A673 (cell line): ENCODE measurements at places on chromosomes 1 and 21. TPM values are rescaled to one million over a fixed set of nuclear protein-coding genes. Genes with fewer than 3 reads are reported as not detected.

DNA sequence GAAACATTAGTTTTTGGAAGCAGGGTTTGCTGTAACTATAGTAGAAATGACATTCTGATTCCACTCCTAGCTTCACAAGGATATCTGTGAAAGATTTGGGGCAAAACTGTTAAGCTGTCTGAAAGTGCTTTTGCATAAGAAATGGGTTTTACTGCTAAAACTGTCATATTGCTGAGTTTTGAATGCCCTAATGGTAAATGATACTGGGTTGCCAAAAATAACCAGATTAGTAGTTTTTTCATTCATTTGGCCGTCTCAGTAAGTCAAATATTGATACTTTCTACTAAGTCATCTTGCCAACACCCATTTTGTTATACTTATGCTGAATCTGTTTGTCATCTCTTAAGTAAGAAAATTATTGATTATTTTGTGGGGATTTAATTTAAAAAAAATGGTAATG is 399 bp upstream of the PTPRC start:
- no peaks in the 10 kb centered on the region for H3K27me3 ChIP-seq
- no peak overlapping the region for H3K27ac ChIP-seq
- H3K4me3 ChIP-seq: no peak overlapping the region
- DNase-seq: no peak
- H3K36me3 ChIP-seq: no peaks in the 10 kb centered on the region

DNA sequence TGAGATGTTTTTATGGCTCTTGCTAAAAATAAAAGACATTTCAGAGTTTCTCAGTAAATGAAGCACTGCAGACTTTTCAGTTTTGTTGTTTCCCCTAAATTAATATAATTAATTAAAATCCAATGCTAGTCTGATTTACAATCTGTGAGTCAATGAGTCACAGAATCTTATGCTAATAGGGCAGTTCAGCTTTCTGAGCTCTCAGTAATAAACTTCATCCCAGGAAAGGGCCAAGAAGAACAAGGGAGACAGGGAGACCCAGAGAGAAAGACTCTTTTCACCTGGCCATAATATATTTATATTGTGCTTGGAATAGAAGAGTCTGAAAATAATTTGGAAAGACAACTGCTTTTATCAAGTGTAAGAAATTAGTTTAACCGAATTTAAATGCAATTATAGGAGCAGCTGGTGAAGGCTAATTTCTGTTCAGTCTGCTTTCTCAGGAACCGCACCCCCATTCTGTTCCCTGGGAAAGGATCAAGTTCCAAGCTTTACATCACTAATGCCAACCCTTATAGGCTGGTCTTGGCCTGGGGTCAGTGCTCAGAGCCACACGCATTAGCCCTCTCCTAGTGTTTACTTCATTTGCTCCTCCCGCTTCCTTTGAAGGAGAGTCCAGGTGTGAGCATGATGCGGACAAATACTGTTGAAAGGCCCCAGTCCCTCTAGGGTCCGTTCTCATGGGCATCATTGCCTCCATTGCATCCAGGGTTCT is 145.6 kb downstream of the ZBTB18 start:
- no peaks in the 10 kb centered on the region for H3K36me3 ChIP-seq
- DNase-seq: no peak
- H3K4me3 ChIP-seq: no peak overlapping the region
- H3K27ac ChIP-seq: no peak overlapping the region
- H3K27me3 ChIP-seq: no peaks in the 10 kb centered on the region
- no peaks in the 10 kb centered on the region for H3K4me1 ChIP-seq

DNA sequence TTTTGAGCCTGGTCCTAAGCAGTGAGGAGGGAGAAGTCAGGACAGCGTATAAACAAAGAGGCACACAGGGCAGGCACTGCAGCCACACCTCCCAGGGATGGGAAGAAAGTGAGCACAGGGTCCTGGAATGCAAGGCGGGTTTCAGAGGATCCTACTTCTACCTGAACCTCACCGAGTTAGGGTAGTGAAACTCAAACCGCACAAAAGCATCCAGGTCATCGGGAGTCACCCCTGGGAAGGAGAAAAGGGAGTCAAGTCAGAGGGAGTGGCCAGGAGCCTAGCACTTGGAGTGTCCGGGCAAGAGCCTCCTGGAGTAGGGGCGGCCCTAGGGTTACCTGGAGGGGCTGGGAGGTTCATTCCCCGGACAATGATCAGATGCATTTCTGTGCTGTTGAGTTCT is 10.6 kb downstream of the CC2D1B start:
- H3K36me3 ChIP-seq: peaks cover 78% of the 10 kb centered on the region
- H3K27me3 ChIP-seq: no peaks in the 10 kb centered on the region
- H3K4me1 ChIP-seq: no peaks in the 10 kb centered on the region
- no peak overlapping the region for H3K27ac ChIP-seq
- no peak for DNase-seq

The TRPM2 gene
- 0.21 TPM in 1 of 2 replicates, not detected in the other for total RNA-seq

GRCh38 chr1:30879126-30879786 is 29.3 kb downstream of the SDC3 start:
- no peak overlapping the region for H3K27ac ChIP-seq
- H3K4me1 ChIP-seq: peaks cover 23% of the 10 kb centered on the region
- H3K27me3 ChIP-seq: no peaks in the 10 kb centered on the region
- DNase-seq: peak; percentile 62
- no peaks in the 10 kb centered on the region for H3K36me3 ChIP-seq
